ENCODE measurements at places on chromosomes 1 and 21.

DNA sequence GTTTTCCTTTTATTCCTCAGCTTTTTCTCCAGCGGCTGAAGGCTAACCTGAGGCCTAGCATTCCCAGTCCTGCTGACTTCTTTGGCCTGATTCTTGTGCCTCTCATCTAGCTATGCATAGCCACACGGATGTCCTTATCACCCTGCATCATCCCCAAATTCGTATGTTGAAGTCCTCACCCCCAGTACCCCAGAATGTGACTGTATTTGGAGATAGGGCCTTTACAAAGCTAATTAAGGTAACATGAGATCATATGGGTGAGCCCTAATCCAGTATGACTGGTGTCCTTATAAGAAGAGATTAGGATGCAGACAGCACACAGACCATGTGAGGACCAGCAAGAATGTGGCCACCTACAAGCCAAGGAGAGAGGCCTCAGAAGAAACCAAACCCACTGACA, 44.6 kb downstream of the CDCP2 start:
- no peak for DNase-seq

DNA sequence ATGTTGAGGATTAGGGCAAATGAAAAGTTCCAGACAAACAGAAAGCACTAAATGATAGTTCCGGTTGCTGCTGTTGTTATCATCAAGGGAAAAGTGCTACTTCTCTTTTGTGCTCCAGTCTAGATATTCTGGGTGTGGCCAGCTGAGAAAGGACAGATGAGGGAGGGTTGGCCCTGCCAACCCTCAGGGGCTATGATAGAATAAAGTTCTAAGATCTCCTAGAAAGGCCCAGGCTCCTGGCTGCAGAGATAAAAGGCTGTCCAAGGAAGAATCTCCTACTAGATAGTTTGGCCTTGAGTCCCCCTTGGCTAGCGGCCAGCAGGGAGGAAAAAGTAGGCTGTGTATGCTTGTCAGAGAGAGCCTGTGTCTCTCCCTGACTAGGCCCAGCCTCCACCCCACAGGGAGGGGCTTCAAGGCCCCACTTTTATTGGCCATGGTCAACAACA, 31.5 kb downstream of the RIMS3 start:
- DNase-seq, result no peak

DNA sequence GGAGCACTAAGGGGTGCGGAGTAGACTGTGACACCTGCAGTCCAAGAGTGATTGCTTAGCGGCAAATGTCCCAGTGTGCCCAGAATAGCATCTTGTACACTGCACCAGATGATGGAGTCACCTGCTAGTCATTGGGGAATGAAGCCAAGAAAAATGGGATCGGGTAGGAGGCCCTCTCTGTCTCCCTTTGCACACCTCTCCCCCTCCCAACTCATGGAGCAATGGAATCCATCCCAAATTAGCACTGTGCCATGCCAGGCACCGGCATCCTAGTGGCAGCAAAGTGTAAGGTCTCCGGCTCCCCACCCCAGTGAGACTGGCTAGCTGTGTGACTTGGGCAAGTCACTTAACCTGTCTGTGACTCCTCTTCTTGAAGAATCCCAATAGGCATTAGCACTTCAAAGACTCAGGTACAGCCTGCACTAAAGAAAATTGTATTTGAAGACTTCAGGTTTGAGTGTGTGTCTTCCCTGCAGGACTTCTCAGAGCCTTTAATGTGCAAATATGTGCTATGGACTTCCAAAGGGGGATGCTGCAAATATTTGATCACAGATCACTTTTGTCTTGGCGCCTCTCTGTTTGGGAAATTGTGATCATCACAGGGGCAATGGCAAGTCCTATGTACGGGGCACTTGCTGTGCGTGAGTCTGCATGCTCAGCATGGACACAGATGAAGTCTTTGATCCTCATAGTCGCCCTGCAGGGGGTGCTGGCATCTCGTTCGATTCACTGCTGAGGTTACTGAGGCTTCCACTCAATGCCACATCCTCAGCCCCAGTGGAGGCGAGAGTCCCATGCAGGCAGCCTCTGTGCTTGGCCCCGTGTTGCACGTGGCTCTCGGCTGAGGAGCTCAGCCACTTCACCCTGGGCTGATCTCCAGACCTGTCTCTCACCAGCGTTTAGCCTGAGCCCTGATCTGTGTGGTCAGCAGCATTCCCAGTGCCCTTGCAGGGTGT, 272.9 kb upstream of the C1orf174 start:
- no peak for DNase-seq

DNA sequence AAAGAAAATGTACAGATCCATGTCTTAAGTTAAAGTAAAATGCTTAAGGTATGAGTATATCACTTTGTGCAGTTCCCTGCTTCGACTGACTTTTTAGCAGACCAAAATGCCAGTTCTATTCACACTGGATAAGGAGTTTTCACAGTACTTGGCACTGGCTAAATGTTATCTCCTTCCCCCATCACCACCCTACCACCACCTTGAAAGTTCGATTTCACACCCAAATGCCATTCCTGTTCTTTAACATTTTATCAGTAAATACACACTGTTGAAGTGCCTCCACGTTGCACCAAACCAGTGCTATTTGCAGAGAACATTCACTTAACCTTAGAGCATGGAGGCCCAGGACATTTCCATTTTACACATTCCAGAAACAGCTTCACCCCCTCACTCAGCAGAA, 100.0 kb downstream of the URB2 start:
- DNase-seq, result no peak

GRCh38 chr1:232893481-232894313, 56.7 kb upstream of the NTPCR start:
- DNase-seq, result no peak

- no peak for DNase-seq
Observed at GRCh38 chr1:229751610-229752009, 125.6 kb downstream of the URB2 start.

DNA sequence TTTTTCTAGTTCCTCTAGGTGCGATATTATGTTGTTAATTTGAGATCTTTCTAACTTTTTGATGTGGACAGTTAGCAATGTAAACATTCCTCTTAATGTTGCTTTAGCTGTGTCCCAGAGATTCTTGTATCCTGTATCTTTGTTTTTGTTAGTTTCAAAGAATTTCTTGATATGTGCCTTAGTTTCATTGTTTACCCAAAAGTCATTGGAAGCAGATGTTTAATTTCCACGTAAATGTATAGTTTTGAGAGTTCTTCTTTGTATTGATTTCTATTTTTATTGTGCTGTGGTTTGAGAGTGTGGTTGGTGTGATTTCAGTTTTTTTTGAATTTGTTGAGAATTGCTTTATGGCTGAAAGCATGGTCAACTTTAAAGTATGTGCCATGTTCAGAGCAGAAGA, 319.4 kb downstream of the PTBP2 start:
- no peak for DNase-seq

DNA sequence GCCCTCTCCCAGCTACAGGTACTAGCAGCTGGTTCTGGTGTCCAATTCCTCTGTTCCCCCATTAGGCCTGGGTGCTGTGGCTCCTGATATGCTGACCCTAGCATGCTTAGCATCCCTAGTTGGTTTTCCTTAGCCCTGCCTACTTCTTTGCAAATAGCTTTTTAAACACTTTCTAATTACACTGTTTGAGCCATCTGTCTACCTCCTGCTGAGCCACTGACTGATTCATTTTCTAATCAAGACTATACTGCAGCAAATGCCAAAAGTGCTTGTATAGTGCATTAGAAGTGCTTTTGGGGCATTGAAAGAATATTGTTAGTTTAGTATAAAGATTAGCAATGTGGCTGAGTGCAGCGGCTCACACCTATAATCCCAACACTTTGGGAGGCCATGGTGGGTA, 36.3 kb downstream of the ERICH3 start:
- DNase-seq, result no peak

GRCh38 chr1:31934706-31935629, 3.2 kb downstream of the PTP4A2 start:
- no peak for DNase-seq

DNA sequence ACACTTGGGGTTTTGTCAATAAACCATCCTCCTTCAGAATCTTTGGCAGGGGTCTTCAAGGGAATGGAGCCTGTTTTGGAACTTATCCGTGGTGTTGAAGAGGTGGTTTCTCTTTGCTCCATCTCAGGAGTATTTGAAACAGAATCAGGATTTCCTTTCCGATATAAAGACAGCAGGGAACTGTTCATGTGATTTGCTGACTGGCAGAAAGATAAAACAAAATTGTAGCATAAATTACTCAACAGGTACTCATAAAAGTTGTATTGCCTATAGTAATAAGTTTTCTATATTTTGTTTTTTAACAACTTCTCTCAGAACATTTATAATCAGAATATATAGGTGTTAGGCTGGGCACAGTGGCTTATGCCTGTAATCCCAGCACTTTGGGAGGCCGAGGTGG, 21.9 kb downstream of the NVL start:
- DNase-seq, result no peak

DNA sequence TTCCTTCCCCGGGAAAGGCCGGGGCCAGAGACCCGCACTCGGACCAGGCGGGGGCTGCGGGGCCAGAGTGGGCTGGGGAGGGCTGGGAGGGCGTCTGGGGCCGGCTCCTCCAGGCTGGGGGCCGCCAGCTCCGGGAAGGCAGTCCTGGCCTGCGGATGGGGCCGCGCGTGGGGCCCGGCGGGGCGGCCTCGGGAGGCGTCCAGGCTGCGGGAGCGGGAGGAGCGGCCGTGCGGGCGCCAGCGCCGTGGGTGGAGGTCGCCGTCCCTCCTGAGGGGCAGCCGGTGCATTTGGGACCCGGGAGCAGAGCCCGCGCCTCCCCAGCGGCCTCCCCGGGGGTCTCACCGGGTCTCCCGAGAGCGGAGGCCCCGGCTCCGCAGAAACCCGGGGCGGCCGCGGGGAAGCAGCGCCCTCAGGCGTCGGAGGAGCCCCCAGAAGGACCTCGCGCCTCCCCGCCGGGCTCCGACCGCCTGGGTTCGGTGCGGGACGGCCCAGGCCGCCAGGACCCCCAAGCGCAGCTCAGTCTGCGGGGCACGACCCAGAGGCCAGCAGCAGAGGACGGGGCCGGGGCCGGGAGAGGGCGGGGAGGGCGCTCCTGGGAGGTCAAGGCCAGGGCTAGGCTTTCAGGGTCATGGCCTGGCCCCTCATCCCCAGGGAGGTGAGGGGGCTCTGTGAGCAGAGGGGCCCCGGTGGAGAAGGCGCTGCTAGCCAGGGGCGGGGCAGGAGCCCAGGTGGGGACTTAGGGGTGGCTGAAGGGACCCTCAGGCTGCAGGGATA, 7.2 kb upstream of the SLX9 start:
- DNase-seq, result no peak

- no peak for DNase-seq
Observed at GRCh38 chr1:186985889-186986491, 157.2 kb downstream of the PLA2G4A start.

- DNase-seq, result no peak
Observed at GRCh38 chr1:36594023-36594422, 111.3 kb upstream of the CSF3R start.

- DNase-seq, result no peak
Observed at GRCh38 chr1:158105352-158106095, 75.2 kb upstream of the CD1D start.

Data from NCI-H510A (cell line).